ENCODE measurements at places on chromosomes 4 and X. TPM values are rescaled to one million over a fixed set of nuclear protein-coding genes. Genes with fewer than 3 reads are reported as not detected.

The CXorf49 gene
- 0.19 TPM for total RNA-seq

The USP26 gene
- total RNA-seq, result 0.13 TPM

The LRP2BP gene
- 9.7 TPM for total RNA-seq

The GRIPAP1 gene
- 40.7 TPM for total RNA-seq

The CLDN34 gene
- 0.71 TPM for total RNA-seq

The TSPAN7 gene
- 85.8 TPM for total RNA-seq

DNA sequence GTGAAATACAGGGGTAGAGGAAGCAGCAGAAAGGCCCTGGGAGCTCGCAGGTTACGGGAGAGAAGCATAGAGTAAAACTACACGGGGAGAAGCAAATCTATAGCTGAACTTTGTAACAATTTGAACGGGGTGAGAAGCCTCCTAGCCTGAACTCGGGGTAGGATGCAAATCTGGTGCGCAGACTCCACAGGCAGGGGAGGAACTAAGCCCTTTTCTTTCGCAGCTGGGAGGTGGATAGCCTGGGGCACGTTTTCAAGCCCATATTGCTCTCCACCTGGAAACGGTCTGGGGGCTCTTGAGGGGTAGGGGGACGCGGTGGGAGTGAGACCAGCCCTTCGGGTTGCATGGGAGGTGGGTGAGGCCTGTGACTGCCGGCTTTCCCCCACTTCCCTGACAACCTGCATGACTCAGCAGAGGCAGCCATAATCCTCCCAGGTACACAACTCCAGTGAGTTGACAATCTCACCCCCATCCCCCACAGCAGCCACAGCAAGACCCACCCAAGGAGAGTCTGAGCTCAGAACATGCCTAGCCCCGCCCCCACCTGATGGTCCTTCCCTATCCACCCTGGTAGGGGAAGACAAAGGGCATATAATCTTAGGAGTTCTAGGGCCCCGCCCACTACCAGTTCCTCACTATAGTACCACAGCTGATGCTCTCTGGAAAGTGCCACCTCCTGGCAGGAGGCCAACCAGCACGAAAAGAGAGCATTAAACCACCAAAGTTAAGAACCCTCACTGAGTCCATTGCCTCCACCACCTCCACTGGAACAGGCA, 29.9 kb downstream of the SOWAHB start:
- no peak for ATAC-seq

- ATAC-seq, result no peak
These were observed 339.8 kb downstream of the PAPSS1 start for GRCh38 chr4:107380190-107380589.

DNA sequence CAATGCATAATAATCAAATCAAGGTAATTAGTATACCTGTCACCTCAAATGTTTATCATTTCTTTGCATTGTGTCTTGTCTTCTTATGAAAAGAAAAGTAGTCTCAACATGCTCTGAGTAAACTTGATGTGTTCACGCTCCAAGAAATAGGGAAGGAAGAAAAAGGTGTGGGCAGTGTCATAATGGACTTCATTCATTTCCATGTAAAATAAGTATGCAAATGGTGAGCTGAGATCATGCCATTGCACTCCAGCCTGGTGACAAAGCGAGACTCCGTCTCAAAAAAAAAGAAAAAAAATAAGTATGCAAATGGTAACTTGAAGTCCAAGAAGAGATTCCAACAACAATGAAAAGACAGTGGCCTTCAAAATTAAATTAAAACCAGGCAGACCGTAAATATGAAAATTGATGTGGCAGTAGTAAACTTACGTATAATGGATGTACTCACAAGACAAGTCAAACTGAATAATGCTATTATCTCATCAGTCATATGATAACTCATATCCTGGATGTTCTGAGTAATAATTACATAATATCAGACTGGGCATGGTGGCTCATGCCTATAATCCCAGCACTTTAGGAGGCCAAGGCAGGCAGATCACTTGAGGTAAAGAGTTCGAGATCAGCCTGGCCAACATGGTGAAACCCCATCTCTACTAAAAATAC, 6.0 kb upstream of the CWH43 start:
- ATAC-seq, result no peak

GRCh38 chr4:36189511-36190226, 54.6 kb downstream of the ARAP2 start:
- ATAC-seq, result no peak

DNA sequence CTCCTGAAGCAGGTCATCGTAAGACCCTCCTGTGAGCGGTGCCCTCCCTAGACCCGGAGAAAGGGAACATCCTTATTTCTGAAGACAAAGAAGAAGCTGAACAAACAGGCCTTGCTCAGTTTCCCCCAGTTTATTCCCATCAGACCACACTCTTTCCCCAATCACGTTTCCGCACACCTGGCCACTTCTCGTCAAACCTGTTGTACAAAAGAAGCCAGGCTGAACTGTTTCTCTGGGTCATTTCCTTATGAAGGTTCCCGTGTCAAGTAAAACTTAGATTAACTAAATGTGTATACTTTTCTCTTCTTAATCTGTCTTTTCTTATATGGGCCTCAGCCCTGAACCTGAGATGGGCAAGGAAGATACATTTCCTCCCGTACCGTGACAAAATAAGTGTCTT, 111.6 kb upstream of the ENPP6 start:
- no peak for ATAC-seq

DNA sequence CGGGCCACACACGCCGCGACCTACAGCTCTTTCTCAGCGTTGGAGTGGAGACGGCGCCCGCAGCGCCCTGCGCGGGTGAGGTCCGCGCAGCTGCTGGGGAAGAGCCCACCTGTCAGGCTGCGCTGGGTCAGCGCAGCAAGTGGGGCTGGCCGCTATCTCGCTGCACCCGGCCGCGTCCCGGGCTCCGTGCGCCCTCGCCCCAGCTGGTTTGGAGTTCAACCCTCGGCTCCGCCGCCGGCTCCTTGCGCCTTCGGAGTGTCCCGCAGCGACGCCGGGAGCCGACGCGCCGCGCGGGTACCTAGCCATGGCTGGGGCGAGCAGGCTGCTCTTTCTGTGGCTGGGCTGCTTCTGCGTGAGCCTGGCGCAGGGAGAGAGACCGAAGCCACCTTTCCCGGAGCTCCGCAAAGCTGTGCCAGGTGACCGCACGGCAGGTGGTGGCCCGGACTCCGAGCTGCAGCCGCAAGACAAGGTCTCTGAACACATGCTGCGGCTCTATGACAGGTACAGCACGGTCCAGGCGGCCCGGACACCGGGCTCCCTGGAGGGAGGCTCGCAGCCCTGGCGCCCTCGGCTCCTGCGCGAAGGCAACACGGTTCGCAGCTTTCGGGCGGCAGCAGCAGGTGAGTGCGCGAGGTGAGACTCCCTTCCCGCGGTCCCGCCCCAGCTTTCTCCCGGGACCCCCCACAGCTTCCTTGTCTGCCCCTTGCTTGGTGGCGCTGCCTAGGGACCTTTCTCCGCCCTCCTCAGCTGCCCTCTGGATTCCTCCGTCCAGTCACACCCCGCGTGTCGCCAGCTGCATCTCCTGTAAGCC, 678 bp downstream of the BMP3 start:
- ATAC-seq, result peak; percentile 25

DNA sequence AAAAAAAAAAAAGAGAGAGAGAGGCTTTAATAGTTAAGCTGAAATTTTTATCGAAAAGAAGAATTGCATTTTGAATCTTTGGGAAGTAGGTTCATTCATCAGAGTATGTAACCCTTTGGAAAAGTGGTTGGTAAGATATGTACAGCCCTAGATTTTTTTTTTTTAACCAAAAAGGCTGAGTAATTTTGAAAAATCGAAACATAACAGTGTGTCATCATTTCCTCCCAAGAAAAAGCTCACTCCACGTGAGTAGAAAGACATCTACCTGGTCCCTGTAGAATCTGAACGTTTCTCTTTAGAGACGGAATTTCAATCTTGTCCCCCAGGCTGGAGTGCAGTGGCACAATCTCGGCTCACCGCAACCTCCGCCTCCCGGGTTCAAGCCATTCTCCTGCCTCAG, 16.2 kb downstream of the SHOX start:
- ATAC-seq, result no peak

DNA sequence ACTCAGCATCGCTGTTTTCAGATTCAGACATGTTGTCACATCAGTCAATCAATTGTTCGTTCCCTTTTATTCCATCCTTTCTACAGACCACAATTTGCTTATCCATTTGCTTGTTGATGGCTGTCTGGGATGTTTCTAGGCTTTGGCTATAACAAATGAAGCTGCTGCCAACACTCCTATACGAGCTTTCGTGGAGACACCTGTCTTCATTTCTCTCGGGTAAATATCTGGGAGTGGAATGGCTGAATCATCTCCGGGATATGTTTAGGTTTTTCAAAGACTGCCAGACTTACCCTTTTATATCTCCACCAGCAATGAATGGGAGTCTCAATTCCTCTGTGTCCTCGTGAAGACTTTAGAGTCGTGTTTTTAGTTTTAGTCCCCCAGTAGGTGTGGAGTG, 118.9 kb downstream of the SORCS2 start:
- ATAC-seq, result no peak

DNA sequence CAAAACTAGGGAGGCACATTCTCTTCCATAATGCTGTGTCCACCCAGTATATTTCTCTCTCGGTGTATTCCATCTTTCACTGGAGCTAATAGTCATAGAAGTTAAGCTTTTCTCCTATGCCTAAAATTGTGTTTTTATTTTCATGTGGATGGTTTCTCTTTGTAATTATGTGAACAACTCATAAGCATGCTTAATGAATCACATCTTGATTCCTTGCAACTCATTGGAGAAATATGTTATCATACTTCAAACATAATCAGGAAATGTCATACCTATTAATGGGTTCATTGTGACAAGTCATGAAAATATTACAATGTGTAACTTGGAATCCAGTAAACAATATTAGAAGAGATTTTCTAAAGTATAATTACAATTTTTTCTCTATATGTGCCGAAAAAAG, 186.3 kb downstream of the SLC7A11 start:
- peak; percentile 19 for ATAC-seq

DNA sequence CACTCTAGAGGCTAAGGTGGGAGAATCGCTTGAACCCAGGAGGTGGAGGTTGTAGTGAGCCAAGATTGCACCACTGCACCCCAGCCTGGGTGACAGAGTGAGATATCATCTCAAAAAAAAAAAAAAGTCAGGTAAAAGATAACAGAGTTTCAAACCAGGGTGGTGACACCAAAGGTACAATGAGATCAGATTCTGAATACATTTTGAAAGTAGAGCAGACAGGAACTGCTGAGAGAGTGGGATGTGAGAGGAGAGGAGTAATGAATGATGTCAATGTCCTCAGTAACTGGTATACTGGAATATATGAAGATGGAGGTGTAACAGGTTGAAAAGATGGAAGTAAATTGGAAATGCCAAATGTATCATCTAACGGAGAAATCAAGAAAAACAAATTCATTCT, 135.6 kb downstream of the CAMK2D start:
- no peak for ATAC-seq

- no peak for ATAC-seq
These were observed 521.8 kb upstream of the DIPK2B start for GRCh38 chrX:45722471-45722870.

DNA sequence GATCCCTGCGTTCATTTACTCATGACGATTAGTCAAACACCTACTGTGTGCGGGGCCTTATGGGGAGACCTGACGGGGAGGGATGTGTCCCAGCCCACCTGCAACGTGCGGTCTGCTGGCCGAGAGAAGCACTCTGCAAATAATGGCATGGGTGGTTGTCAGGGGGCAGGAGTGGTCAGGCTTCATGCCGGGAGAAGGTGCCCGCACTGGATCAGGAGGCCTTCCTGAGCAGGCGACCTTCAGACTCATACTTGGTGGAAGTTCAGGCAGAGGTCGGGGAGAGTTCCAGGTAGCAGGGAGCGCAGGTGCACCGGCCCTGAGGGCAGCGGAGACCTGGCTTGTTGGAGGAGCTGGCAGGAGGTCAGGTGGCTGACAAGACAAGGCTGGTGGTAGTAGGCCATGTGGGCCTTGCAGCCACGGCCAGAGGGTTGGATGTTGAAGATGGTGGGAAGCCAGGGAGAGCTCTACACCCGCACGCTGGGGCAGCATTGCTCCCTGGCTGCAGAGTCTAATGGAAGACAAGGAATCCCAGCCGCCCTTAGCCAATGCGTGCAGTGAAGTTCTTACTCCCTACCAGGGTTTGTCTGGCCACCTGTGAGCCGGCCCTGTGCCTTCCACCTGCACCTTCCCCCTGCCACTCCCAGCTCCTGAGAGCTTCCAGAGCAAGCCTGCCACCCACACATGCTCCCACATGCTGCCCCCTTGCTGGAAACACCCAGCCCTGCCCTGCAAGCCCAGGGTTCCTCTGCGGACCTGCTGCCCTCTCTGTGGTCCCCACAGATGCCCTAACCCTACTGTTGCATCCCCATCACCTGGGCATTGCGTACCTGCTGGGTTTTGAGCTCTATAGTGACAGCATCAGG, 97.3 kb downstream of the PSAPL1 start:
- ATAC-seq, result no peak

Data from motor neuron (in vitro differentiated cells).